ENCODE measurements at places on chromosomes 2 and 18.

DNA sequence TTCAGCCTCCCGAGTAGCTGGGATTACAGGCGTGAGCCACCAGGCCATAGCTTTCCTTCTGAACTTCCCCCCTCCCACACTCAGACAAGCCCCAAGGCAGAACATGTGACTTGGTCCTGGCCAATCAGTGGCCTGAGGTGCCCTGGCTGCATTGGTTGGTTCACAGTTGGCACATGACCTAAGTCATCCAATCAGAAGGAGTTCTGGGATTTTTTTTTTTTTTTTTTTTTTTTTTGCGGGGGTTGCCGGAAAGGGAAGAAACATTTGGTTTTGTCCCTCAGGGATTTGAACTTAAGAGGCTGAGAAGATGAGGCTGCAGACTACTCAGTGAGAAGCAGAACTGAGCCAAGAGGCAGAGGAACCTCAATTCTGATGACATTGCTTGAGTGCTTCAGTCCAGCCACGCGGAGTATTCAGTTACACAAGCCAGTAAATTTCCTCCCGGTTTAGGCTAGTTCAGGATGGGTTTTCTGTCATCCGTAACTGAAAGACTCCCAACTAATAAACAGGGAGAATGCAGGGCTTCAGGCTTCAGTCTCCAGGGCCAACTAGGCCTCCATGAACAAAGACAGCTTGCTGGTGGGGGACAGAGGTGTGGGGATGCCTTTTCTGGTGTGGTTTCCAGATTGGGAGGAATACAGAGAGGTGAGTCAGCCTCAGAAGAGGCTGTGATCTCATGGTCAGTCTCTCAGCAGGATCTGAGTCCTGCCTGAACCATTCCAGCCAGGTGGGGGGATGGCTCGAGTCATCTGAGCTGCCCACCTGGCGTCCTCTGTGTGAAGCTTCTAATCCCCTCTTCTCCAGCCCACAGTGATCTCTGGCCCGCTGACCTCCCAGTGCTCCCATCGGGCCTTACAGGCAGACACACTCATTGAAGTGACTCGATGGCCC lies 9.2 kb downstream of the PTMA start:
- DNase-seq: peak; percentile 73

DNA sequence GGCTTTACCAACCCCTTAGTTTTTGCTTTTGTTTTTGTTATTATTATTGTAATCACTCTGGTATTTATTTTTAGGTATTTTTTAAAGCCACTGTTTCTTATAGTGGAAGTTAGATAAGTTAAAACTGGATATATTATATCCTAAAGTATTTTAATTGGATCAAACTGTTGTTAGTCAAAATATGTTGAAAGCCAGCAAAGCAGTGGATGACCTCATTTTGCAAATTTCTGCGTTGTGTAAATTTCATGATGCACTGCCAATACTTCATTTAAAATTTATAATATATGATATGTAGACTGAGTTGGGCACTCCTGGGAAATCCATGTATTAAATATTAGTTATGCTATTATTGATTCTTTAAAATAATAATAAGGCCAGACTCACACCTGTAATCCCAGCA lies 661.7 kb upstream of the NRXN1 start:
- no peak for DNase-seq

- no peak for DNase-seq
Measured at GRCh38 chr18:79523206-79523735, 127.5 kb downstream of the NFATC1 start.

DNA sequence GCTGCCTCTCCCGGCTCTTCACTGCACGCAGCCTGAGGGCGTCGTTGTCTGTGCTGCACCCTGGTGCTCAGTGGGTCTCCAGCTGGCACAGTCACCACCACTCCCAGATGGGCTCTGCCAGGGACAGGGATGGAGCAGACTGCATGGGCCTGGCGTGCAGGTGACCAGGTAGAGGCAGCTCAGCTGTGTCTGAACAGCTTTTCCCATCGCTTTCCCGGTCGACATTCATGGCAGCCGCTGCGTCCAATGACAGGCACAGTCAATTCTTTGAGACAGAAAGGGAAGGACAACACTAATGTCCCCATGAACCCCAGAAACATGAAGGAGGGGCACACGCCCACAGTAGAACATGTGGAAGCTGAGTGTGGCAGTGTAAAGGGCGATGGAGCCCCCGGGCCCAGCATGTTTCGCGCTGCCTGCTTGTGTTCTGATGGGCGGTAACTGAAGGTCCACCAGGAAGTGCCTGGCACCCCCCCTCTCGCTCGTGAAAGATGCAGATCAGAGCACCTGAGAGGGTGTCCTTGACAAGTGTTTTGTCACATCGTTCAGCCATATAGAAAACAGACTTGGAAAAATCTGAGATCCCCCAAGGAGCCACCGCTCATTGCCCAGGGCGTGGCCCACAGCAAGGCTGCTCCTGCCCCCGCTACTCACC lies 122.4 kb downstream of the NFATC1 start:
- DNase-seq: no peak

DNA sequence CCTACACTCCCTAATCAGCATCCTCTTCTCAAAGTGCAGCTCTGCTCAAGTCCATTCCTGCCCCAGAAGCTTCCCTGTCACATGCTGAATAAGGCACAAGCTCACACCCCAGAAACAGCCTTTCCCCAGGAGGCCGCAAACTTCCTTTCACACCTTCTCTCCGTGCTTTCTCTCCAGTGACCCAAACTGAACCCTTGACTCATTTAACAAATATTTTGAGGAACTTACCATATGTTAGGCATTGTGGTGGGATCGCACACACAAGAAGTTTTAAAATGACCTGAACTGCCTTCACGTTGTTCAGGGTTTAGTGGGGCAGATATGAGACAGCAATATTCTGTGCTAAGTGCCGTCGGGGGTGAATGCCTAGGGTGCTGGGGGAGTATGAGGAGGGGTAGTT lies 161.3 kb downstream of the INSIG2 start:
- DNase-seq: no peak

DNA sequence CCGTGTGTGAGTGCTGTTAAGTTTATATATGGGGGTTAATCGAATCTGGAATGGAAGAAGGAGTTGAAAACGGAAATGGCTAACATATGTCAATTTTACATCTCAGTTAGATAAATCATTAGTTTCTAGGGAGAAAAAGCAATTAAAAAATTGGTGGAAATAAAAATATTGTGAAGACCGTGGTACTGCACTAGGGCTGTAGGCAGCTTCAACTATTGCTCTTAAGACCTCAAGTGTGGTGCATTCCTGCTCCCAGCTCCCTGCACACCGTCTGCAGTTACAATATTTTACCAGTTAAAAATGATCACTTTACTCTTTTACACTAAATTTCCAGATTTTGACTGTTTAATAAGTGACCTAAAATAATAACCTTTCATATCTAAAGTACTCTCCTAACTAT lies 977.3 kb upstream of the POU3F3 start:
- DNase-seq: no peak

- no peak for DNase-seq
Measured at GRCh38 chr2:143974262-143974661, 545.7 kb downstream of the ZEB2 start.

- DNase-seq: no peak
Measured at GRCh38 chr2:13813236-13813635, 819.3 kb upstream of the LRATD1 start.

- peak; percentile 73 for DNase-seq
Measured at GRCh38 chr18:54958704-54959625, at the start of gene CCDC68. Gene CCDC68 (minus strand): TSS chr18:54959461. CDS start chr18:54942791, 16,670 bp downstream.

All from iPS-NIHi11 (cell line).